ENCODE measurements at places on chromosomes 4 and X.

GRCh38 chrX:40761762-40762161 is 26.4 kb upstream of the MED14 start:
- no peak for DNase-seq

DNA sequence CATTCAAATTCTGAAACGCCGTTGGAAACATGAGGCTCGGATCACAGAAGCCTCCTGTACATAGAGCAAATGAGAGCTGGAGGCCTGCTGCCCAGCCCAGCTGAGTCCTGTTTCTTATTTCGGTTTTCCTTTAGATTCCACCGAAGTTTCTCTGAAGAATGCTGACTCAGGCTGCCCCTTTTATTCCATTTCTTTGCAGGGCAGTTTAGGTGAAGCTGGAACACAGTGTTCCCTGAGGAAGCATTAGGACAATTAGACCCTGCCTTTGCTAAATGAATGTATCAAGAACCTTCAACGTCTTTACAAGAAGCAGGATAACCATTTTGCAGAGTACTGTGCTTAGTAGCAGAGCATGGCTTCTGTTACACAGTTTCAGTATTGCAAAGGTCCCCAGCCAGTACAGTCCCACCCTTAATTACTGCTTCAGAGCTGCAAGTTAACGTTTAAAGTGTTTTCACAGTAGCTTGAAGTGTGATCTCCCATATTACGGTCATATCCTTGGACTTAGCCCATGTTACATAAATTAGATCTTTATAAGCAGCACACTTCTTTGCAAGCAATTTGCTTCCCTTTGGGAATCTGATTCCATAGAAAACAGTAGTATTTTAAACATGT is 117.0 kb downstream of the TBL1X start:
- DNase-seq = peak; percentile 18

DNA sequence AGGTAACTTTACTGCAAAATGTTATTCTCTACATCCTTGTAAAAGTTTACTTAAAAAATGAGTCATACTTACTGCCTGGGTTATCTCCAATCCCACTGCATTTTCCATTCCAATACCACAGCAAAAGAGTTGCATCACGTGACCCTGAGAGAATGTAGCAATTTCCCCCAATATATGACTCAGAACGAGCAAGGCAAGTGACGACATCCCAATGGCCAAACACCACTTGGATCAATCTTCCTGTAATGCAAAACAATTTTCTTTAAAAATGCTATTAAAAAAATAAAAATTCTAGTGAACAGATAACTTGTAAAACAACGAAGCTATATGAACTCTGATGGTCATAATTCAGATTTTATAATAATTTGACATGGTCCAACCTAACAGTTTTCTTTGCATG is 224.3 kb downstream of the DCLK2 start:
- DNase-seq = peak; percentile 98

- no peak for DNase-seq
Measured at GRCh38 chr4:5990446-5991160, 27.6 kb downstream of the C4orf50 start.

GRCh38 chrX:23799469-23800065 is 16.6 kb downstream of the SAT1 start:
- DNase-seq = peak; percentile 55

GRCh38 chr4:13645075-13645474 is 17.6 kb upstream of the BOD1L1 start:
- no peak for DNase-seq

Measured in choroid plexus epithelial cell (primary cell).